GM12864 (cell line): ENCODE measurements at places on chromosomes 13 and 19.

- DNase-seq = no peak
Measured at GRCh38 chr19:13847407-13848339, 29.3 kb upstream of the NANOS3 start.

DNA sequence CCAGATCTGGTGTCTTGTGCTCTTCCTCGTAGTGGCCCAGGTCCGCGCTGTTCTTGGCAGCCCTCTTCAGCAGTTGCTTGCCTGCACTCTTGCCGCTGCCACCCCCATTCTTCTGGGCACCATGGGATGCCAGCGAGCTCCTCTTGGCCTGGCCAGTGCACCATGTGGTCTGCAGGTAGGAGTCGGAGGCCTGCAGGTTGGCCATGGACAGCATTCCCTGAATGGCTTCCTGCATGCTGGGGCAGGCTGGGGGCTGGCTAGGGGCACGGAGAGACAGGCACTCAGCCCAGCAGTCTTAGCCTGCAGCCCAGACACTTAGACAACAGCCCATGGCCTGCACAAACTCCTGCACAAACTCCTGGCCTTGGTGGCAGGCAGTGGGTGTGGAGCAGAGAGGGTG is 234.9 kb downstream of the TUBA3C start:
- no peak for DNase-seq

GRCh38 chr13:29136341-29136740 is 316.2 kb downstream of the MTUS2 start:
- no peak for DNase-seq

DNA sequence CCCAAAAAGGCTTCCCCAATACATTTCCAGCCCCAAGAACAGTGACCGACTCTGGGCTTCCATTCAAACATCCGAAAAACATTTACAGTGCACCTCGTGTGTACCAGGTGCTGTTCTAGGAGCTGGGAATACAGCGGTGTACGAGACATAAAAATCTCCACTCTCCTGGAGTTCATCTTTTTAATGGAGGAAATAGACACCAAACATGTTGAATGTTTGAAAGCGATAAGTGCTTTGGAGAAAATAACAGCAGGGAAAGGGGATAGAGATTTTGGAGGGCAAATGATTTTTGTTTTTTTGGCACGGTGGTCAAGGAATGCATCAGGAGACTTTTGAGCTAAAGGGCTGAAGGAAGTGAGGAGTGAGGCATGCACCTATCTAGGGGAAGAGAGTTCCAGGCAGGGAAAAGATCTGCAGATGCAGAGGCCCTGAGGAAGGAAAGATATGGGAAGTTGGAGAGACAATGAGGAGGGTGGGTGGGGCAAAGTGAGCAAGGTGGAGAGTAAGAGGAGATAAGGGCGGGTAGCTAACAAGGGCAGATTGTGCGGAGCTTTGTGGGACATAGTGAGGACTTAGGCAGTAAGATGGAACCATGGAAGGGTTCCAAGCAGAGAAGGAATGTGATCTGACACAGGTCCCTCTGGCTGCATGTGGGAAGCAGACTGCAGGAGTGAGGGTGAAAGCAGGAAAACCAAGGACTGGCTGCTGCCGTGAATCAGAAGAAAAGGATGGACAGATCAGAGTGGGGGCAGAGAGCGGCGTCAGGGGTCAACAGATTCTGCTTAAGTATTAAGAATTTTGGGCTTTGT is 703 bp upstream of the FBL start:
- no peak for DNase-seq

DNA sequence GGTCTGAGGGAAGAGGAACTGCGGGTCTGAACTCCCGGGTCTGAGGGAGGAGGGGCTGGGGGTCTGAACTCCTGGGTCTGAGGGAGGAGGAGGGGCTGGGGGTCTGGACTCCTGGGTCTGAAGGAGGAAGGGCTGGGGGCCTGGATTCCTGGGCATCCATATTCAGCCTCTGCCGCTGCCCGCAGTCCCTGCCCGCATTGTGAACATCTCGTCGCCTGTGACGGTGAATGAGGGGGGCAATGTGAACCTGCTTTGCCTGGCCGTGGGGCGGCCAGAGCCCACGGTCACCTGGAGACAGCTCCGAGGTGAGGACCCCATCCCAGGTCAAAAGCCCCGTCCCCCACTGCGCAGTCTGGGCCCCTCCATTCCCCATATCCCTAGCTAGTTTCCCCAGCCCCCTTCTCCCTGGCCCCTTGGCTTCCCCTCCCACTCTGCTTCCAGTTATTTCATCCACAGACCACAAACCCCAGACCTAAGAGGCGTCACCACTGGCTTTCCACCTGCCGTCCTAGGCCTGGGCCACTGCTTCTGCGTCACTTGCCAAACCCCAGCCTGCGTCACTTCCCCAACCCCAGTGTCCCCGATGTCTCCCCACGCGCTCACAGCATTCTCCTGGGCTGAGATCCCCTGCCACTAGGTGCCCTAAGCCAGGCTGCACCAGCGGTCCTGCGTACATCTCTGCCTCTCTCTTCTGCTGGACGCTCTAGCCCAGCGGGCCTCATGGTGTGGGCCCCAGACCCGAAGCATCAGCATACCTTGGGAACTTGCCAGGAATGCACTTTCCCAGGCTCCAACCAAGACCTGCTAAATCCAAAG is 13.9 kb downstream of the IGLON5 start:
- no peak for DNase-seq

DNA sequence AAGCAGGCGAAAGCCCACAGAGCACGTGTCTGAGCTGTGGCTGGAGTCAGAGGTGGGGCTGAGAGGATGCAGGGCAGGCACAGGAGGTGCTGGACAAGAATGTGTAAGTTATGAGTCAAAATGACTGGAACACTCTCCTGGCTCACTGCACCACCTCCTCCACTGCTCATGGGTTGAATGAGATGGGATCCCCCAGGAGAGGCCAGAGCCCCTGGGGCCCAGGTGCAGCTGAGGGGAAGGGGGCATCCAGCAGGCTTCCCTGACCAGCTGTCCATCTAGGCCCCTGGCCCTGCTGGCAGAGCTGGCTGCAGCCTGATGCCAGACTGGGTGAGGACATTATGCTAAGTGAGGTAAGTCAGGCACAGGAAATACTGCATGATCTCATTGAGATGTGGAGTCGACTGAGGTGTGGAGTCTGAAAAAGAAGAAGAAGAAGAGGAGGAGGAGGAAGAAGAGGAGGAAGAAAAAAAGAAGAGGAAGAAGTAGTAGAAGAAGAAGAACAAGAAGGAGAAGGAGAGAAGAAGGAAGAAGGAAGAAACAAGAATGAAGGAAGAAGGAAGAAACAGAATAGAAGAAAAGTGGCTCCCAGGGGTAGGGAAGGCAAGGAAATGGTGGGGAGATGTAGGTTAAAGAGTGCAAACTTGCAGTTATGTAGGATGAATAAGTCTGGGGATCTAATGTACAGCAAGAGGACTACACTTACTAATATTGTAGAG is 747.4 kb downstream of the UQCRFS1 start:
- no peak for DNase-seq

DNA sequence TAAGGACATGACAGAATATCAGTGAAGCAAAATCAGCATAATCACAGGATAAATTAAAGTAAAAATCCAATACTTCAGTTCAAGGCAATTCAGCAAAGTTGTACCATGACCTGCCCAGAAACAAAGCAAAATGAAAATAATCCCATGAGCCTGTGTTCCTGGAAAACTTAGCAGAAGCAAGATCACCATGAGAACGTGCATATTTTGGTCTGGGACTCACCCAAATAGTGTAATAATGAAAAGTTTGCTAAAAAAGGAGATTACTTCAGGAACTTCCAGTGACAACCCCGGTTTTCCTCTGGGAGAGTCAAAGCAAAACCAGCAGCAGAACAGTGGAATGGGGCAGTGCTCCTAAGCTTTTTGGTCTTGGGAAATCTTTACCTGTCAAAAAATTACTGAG is 14.9 kb upstream of the RPL21 start:
- no peak for DNase-seq

DNA sequence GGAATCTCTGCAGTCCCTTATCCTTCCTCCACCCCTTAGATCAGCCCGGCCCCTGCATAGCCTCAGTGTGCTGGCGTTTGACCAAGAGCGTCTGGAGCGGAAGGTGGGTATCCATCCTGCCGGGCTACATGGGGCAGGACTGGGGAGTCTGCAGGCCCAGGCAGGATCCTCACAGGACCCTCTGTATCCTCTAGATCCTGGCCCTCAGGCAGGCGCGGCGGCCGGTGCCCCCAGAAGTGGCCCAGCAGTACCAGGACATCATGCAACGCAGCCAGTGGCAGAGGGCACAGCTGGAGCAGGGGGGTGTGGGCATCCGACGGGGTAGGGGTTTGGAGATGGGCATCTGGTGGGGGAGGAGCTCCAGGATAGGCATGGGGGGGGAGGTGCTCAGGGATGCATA is 8.9 kb downstream of the PODNL1 start:
- no peak for DNase-seq

DNA sequence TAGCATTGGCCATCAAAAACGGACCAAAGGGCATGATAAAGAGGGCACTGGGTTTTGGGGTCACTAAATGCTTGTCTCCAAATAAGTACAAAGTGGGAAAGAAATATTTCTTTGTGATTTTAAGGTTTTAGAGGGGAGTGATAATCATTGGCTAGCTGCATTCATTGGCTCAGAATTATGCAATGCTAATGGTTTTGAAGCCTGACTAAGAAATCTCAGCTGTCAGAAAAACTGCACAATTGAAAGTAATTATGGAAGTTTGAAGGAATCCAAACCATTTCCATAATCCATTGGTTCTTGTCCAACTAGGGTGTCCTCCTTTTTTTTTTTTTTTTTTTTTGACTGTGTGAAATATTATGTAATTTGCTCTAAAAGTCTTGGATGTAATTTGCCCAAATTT is 88.2 kb upstream of the ARGLU1 start:
- no peak for DNase-seq

GRCh38 chr13:33057019-33057780 is 41.0 kb downstream of the KL start:
- no peak for DNase-seq

- no peak for DNase-seq
Measured at GRCh38 chr13:39599012-39599411, 4.0 kb downstream of the LHFPL6 start.

- DNase-seq = no peak
Measured at GRCh38 chr13:58207501-58207900, 576.0 kb downstream of the PCDH17 start.

- no peak for DNase-seq
Measured at GRCh38 chr13:24097064-24097463, 63.5 kb upstream of the SPATA13 start.

DNA sequence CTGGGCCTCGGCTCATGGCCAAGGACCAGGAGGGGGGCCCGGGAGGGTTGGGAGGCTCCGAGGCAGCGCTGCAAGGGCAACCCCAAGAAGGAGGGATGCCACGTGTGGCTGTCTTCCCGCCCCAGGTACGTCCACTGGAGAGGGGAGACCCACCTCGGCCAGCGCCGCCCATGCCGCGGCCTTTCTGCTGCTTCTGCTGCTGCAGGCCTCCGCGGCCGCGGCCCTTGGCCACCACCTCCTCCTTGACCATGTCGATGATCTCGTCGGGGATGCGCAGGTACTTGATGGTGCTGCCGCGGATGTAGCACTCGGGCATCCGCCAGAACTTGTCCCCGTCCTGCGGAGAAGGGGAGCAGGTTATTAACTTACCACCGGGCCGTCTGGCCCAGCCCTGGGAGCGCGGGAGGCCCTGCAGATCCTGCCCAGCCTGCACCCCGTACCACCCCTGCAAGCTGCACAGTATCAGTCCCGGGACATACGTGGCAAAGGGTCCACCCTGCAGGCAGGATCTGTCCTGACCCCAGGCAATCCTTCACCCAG is 13.3 kb downstream of the LSM4 start:
- DNase-seq = no peak

GRCh38 chr13:66347486-66348117 is 882.5 kb downstream of the PCDH9 start:
- DNase-seq = no peak

GRCh38 chr13:51905787-51906186 is 44.0 kb downstream of the CCDC70 start:
- DNase-seq = no peak

GRCh38 chr19:48480183-48480557 is 11.0 kb downstream of the CYTH2 start:
- no peak for DNase-seq

DNA sequence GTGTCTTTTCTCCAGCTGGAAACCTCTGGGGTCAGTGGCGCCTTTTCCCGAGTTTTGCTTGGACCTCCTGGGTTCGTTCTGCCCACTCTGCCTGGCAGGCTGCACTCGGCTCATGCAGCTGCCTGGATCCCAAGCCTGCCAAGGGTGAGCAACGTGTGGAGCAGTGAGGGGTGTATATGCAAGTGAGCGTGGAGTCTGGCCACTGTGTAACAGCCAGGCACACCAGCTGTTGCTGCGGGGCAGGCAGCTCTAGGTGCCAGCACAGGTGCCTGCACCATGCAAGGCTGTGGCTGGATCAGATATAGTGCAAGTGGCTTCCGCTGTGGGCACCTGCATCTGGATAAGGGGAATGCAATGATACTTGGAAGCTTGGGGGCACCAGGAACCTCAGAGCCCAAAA is 699.4 kb downstream of the SLITRK1 start:
- no peak for DNase-seq

DNA sequence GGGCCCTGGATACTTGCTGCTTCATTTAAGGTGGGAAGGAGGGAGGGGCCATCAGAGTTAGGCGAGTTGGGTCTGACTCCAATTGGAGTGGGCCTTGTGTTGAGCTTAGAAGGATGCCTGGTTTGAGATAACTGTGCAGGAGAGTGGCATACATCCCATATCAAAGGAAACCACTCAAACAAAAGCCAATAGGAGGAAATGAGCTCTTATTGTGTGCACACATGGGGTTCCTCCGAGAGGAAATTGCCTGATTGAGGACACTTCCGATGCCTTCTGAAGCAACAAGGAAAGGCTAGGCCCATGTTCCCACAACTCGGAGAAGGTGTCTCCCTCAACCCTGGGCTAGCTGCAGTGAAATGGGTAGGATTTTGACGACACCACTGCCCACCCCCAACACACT is 19.6 kb downstream of the MBNL2 start:
- no peak for DNase-seq

DNA sequence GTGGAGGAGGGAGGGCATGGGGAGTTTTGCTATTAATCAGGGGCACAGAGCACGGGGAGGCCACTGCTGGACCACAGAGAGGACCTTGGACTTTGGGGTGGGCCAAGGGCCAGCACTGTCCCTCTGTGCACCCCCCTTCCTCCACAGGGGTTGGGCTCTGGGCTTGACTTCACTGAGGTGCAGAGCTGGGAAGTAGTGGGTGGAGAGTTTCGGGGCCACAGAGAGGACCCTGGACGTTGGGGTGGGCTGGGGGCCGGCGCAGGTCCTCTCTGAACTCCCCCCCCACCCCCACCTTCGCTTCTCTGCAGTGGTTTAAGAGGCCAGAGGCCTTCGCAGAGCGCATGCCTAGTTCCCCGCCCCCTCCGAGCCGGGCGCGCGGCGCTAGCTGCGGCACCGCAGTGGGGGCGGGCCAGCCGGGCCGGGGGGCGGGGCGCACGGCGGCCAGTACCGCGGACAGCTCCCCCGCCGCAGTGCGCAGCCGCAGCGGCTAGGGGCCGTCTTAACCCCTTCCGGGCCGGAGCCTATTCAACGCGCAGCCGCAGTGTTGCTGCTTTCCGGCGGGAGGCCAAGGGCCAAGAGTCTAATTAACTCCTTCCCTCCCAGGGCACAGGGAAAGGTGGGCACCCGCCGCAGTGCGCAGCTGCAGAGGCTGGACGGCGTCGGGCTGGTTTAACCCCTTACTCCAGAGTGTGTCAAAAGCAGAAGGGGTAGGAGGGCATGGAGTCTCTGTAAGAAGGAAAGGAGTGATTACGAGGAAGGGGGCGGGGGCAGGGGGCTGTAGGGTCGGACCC is 3.7 kb downstream of the KCNC3 start:
- DNase-seq = no peak
